NCI-H510A treated with DMSO at 0.1 percent for 48 hours (cell line): ENCODE measurements at places on chromosomes 3 and 15.

DNA sequence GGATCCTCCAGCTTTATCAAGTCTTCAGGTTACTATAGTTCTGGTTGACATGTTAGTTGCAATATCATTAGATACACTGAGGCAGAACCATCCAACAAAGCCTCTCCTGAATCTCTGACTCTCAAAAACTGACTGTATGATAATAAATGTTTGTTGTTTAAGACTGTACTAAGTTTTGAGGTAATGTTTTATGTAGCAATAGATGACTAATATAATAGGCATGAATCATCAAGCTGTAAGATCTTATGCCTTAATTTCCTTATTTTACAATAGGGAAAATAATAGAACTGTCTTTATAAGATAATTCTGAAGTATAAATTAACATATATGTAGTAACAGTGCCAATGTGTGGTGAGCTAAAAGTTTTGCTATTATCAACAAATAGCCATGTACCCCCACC, 88.9 kb upstream of the TBC1D5 start:
- no peak for DNase-seq

GRCh38 chr3:51916418-51916817, 13.3 kb upstream of the IQCF1 start:
- no peak for DNase-seq

GRCh38 chr15:73782344-73782959, 29.3 kb upstream of the INSYN1 start:
- no peak for DNase-seq

- no peak for DNase-seq
Measured at GRCh38 chr3:114816052-114816451, 331.0 kb downstream of the ZBTB20 start.

DNA sequence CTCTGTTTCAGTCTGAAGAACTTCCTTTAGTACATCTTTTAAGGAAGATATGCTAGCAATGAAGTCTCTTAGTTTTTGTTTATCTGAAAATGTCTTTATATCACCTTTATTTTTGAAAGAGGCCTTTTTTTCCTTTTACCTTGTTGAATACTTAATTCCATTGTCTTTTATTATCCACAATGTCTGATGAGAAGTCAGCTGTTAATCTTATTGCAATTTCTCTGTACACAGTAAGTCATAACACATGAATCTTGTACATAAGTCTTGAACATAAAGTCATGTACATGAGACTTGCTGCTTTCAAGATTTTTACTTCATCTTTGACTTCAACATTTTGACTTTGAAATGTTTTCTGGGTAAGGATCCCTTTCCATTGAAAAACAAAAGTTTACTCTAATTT, 424.3 kb upstream of the ATP10A start:
- DNase-seq: no peak

GRCh38 chr3:56917361-56918110, 115.8 kb upstream of the ARHGEF3 start:
- peak; percentile 51 for DNase-seq

GRCh38 chr3:132346841-132347736, 29.9 kb downstream of the ACP3 start:
- DNase-seq: no peak

GRCh38 chr15:61511756-61512155, 282.7 kb upstream of the RORA start:
- no peak for DNase-seq

- DNase-seq: peak; percentile 94
Measured at GRCh38 chr3:185332026-185332735, 30.8 kb upstream of the MAP3K13 start.

- no peak for DNase-seq
Measured at GRCh38 chr3:81500039-81500438, 261.4 kb downstream of the GBE1 start.

- DNase-seq: no peak
Measured at GRCh38 chr3:43296565-43296964, 10.2 kb downstream of the SNRK start.

GRCh38 chr3:2363854-2364253, 265.2 kb downstream of the CNTN4 start:
- DNase-seq: no peak

- DNase-seq: no peak
Measured at GRCh38 chr15:65512807-65513416, 4.6 kb downstream of the DPP8 start.
